Activated naive CD8-positive, alpha-beta T cell treated with anti-CD3 and anti-CD28 coated beads for 36 hours (primary cell): ENCODE measurements at places on chromosomes 6 and 20. TPM values are rescaled to one million over a fixed set of nuclear protein-coding genes. Genes with fewer than 3 reads are reported as not detected.

The EYA2 gene
- not detected for total RNA-seq

The CST5 gene
- not detected for total RNA-seq

DNA sequence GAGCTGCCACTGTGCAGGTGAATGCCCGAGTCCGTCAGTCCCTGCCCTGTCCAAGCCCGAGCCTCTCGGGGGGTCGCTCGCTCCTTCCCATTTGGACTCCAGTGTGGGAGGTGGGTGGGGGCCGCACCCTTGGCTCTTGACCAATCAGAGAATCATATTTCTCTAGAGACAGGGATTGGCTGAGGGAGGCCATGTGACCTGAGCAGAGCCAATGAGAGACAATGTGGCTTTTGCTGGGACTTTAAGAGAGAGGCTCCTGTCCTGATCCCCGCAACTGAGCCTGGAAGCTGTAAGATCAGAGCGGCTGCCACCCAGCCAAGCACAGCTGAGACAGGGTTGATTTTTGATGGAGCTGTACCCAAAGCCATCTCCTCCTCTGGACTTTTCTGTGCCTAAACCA lies 199.3 kb downstream of the TFAP2C start:
- DNase-seq: no peak

The CCN6 gene
- 0.30 TPM for total RNA-seq

- DNase-seq: no peak
Measured at GRCh38 chr20:25484911-25485511, 77.5 kb downstream of the GINS1 start.

DNA sequence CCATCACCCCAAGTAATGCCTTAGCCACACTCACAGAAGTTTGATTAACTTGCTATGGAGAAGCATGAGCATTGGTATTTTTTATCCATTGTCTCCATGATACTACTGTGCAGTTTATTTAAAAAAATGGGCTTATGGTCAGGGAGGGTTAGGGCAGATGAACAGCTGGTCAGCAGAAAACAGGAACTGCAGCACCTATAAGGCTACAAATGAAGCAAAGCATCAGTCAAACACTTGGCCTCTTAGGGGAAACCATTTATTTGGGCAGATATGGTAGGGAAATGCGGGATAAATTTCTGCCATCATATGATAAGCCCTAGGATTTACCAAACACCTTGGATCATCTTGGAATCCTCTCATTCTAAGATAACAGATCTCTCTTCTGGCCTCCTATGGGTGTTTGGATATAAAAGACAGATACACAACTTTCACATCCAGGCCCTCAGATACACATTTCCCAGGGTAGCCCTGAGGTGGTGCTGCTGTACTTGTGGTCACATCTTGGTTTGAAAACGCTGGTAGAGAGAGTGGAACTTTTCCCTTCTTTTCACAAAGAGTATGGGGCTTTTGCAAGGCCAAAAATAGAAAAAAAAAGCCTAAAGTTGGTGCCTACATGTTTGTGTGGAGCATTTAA lies 42.8 kb upstream of the AHI1 start:
- no peak for DNase-seq

GRCh38 chr20:54025251-54025771 lies 45.1 kb downstream of the BCAS1 start:
- DNase-seq: no peak

The CDKN1A gene
- 13.0 TPM for total RNA-seq

DNA sequence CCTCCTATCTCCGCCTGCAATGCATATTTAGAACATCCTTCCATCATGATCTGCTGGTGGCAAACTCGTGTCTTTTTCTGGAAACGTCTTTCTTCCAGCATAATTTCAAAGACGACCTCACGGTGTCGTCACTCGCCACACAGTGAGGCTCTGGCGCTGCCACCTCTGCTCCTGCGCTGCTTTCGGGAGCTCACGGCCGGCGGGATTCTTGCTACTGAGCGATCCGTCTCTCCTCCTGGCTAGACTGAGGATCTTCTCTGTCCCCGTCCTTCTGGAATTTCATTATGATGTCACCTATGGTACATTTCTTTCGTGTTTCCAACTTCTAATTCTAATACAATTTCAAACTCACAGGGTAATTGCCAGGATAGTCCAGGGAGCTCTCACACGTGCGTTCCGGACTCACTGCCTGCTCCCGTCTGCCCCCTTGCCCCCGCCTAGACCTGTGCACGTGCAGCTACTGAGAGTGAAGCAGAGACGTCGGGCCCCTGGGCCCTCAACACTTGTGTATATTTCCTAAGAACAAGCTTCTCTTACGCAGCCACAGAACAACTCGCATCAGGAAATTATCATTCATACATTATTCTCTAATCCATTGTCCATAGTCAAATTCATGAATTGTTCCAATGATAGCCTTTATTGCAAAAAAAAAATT lies 25.5 kb upstream of the HELZ2 start:
- DNase-seq: no peak

DNA sequence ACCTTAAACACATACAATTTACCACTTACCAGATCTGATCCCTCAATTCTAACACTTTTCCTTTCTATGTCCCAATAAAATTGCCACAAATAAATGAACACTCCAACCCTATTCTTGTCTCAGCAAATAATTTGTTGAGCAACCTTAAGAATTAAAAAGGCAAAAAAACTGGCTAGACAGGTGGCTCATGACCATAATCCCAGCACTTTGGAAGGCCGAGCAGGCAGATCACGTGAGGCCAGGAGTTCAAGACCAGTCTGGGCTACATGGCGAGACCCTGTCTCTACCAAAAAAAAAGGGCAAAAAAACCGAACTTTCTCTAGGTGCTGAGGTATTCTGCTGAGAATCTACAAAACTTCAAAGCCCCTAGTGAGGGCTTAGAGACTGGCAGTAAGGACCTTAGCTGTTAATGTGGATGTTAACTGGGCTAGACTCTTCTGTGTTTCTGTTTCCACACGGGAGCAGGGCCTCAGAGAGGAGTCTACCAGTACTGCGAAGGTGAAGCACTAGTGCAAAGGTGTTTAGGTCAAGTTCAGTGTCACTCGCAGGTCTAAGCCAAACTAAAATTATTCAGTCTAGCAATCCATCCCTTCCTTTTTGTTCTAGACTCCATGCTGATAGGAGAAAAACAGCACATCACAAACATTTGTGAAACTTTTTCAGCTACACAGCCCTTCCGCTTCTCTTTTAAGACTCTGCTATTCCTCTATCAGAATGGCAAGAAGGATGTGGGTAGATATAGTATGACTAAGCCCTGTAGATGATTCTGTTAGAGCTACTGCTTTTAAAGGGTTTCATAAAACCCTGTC lies 2.6 kb downstream of the FASTKD5 start:
- DNase-seq: no peak

The SEL1L2 gene
- total RNA-seq: not detected

- DNase-seq: no peak
Measured at GRCh38 chr6:51893366-51893765, 194.0 kb downstream of the PKHD1 start.

The GPR6 gene
- not detected for total RNA-seq

The RIPOR3 gene
- total RNA-seq: not detected
